ENCODE measurements at places on chromosomes 3 and 15.

DNA sequence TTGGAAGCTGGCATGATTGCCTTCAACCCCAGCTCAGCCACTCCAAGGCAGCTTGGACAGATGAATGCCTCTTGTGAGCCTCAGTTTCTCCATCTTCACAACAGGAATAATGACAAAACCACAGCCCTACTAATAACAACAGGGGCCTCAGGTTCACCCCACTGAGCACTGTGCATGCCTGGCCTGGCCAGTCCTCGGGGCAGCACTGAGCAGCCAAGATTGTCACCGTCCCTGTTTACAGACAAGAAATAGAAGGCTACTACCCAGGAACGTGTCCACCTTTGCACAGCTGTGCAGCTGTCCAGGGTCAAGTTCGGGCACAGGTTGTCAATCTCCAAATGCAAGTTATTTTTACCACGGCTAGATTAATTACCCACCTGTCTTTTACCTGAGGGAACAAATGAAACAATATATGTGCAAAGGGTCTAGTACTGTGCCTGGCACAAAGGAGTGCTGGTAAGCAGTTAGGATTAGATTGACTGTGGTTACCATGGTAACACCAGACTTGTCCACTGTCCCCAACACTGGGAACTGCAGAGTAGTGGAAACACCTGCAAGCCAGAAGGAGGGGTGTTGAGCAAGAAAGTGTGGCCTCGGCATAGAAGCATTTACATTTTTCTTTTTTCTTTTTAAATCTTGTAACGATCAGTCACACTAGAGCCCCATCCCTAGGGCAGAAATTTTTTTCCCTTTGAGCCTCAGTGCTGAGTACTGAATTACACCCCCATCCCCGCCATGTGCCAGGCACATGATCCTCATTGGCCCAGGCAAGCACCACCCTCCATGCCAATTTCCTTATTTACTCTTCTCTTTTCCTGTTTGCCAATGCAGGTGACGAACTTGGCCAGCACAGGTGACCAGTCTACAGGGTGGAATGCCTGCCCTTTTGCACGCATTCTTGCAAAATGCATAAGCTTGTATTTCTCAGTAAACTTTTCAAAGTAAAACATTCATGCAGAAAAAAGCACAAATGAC is 66.3 kb upstream of the SLC6A6 start:
- no peak for DNase-seq

DNA sequence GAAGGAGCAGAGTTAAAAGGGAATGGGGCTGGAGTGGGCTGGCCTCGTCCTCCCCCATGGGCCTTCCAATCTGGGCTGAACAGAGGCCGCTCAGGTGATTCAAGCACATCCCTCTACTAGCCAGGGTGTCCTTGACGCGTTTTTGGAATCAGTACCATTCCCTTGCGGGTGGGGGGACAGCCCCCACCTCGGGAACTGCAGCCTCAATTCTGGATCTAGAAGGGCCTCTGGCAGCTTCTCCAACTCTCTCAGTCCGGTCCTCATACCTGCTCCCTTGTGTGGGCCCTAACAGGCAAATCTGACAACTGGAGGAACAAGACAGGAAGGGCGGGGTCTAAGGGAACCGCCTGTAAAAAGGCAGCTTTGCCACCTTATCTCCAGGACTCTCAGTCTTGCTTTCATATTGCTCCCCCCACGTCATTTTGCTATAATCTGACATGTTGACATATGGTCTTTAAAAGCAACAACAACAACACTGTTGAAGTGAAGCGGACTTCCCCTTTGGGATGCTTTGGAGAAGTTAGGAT is 802 bp upstream of the CHRNB4 start:
- no peak for DNase-seq

DNA sequence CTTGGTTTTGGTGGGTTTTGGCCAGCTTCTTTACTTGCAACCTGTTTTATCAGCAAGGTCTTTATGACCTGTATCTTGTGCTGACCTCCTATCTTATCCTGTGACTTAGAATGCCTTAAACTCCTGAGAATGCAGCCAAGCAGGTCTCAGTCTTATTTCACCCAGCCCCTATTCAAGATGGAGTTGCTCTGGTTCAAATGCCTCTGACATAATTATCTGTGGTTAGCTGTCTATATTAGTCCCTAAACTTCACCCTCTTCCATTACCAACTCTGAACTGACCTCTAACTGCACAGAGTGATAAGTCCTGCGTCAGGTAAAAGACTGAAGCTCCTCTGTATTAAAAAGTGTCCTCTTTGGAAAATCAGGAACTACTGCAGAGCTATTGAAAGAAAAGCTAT is 61.9 kb upstream of the CD96 start:
- no peak for DNase-seq

- DNase-seq = no peak
Observed at GRCh38 chr3:64489361-64490044, 198.3 kb downstream of the ADAMTS9 start.

DNA sequence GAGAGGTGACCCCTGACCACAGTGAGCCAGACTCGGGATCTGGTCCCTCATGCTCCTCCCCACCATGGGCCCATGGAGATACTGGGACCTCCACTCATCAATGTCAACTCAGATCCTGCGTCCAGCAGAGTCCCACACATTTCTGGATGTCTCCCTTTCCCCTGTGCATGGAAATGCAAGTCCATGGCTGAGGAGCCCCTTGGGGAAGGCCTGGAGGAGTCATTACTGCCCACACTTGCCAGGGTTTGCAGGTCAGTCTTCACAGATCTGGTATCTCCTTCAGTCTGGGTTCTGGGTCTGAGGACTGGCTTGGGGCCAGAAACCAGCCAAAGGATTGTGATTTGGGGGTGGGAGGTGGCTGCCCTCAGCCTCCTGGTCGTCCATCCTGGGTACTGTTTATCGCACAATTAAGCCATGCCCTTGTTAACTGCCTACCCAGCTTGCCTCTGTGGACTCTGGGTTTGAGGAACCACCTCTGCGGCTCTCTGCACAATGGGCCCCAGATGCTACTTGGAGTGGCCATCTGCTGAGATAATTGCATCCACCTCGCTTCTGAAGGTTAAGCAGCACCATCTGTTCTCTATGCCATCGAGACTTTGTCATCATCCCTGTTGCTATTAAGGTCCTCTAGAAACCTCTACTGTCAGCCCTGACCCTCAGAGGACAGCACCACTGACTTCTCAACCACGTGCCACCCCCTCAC is 49.9 kb upstream of the KLF13 start:
- DNase-seq = peak; percentile 60

All from NCI-H1694 treated with DMSO at 0.1 percent for 48 hours (cell line).